ENCODE measurements at places on chromosomes 1 and 21.

DNA sequence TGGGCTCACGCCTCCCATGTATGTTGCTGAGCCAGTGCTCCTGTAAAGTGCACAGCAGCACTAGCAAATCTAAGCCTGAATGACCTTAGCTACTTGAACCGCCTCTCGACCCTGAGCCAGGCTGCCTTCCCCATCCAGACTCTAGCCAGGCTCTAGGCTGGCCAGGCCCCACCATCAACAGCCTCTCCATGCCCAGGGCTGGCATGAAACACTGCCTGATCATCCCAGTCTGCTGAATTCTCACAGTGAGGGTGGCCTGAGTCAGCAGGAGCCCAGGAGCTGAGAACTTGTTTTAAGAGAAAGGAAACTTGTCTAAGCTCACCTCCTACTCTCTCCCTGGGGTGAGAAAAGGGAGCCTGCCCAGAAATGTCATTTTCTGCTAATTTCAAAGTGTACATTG is 733.3 kb downstream of the PTPRU start:
- no peaks in the 10 kb centered on the region for H3K4me1 ChIP-seq
- H3K27ac ChIP-seq, result no peak overlapping the region
- DNase-seq, result no peak
- H3K4me3 ChIP-seq, result no peak overlapping the region
- no peaks in the 10 kb centered on the region for H3K36me3 ChIP-seq
- no peaks in the 10 kb centered on the region for H3K27me3 ChIP-seq

- no peaks in the 10 kb centered on the region for H3K36me3 ChIP-seq
- no peaks in the 10 kb centered on the region for H3K27me3 ChIP-seq
- no peak for DNase-seq
- no peak overlapping the region for H3K4me3 ChIP-seq
These were observed 109.5 kb downstream of the CDC7 start for GRCh38 chr1:91610102-91610501.

GRCh38 chr1:167746013-167746672 is 24.4 kb downstream of the MPZL1 start:
- no peaks in the 10 kb centered on the region for H3K4me1 ChIP-seq
- no peaks in the 10 kb centered on the region for H3K27me3 ChIP-seq
- H3K27ac ChIP-seq, result no peak overlapping the region
- H3K36me3 ChIP-seq, result no peaks in the 10 kb centered on the region
- H3K4me3 ChIP-seq, result no peak overlapping the region
- DNase-seq, result no peak

DNA sequence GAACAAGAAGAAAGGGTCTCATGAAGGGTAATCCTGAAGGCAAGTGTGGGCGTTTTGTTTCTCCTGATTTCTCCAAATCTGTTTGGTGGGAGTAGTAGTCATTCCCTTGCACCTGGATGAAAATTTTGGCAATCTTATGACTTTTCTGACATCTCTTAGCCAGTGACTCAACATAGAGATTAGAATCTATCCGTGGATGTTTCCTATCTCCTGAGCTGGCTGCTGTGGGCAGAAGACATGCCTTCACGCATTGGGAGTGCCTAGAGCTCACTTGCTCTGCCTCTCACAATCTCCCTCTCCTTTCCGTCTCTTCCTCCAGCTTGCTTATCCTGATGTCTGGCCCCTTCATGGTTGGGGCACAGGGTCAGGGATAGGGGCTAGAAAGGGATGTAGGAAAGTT is 174.2 kb upstream of the NFIA start:
- no peak overlapping the region for H3K4me3 ChIP-seq
- H3K4me1 ChIP-seq, result no peaks in the 10 kb centered on the region
- no peak for DNase-seq
- no peaks in the 10 kb centered on the region for H3K27me3 ChIP-seq
- H3K27ac ChIP-seq, result no peak overlapping the region

DNA sequence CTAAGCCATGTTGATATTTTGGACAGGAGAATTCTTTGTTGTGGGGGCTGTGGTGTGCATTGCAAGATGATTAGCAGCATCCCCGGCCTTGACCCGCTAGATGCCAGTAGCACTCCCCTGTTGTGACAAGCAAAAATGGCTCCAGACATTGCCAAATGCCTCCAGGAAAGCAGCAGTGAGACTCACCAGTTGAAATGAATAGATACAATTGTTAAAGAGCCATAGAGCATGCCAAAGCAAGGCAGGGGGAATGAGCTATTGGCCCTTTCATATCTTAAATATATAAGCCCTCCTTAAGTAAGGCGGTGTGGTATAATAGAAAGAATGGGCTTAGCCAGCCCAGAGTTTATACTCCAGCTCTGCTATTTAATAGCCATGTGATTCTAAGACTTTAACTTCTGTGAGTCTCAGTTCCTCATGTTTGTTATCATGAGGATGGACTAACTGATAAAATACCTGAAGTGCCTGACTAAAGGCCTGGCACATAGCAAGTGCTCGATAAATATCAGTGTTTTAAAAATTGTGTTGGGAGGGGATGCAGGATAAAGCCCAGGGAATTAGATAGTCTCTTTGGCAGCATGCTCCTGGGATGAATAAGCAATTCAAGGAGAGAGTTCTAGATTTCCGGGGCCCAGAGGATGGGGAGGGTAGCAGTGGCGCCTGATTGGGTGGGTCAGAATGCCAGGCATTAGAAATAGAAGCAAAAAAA is 21.1 kb upstream of the RGS4 start:
- H3K4me1 ChIP-seq, result no peaks in the 10 kb centered on the region
- DNase-seq, result no peak
- H3K4me3 ChIP-seq, result no peak overlapping the region
- H3K36me3 ChIP-seq, result no peaks in the 10 kb centered on the region

GRCh38 chr1:240151136-240151735 is 59.6 kb downstream of the FMN2 start:
- no peaks in the 10 kb centered on the region for H3K27me3 ChIP-seq
- H3K4me3 ChIP-seq, result no peak overlapping the region
- H3K36me3 ChIP-seq, result no peaks in the 10 kb centered on the region
- H3K27ac ChIP-seq, result no peak overlapping the region
- H3K4me1 ChIP-seq, result no peaks in the 10 kb centered on the region
- DNase-seq, result no peak
